HEK293T (cell line): ENCODE measurements at places on chromosomes 4 and X.
A peak's percentile ranks its signal among the peaks of the same experiment; 100 is the strongest.

- no peak for DNase-seq
These were observed 64.0 kb downstream of the IGSF1 start for GRCh38 chrX:131225078-131225477.

GRCh38 chr4:8528713-8529112 is 51.5 kb upstream of the GPR78 start:
- DNase-seq = no peak

GRCh38 chrX:124690495-124690894 is 344.1 kb downstream of the SH2D1A start:
- DNase-seq = no peak

DNA sequence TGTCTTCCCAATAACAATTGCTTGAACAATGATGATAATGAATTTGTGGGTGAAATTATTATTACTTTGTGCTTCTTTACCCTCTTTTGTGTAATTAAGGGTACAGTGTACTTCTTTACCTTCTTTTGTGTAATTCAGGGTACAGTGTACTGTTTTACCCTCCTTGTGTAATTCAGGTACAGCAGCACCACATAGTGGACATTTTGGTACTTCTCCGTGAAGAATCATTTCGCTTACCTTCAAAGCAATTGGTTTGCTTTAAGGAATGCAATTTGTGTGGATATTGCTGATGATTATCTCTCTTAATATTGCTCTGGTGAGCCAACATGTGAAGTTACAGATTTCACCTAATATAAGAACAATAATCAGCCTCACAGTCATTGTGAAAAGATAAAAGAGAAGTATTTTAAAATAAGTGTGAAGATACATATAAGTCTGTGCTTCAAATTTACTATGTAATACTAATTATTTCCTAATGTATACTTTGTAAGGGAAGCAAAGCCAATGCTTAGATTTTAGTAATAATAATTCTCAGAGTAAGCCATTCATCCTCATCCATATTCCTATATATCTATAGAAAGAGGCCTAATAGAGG is 27.2 kb upstream of the SEC24B start:
- DNase-seq = peak; percentile 57

DNA sequence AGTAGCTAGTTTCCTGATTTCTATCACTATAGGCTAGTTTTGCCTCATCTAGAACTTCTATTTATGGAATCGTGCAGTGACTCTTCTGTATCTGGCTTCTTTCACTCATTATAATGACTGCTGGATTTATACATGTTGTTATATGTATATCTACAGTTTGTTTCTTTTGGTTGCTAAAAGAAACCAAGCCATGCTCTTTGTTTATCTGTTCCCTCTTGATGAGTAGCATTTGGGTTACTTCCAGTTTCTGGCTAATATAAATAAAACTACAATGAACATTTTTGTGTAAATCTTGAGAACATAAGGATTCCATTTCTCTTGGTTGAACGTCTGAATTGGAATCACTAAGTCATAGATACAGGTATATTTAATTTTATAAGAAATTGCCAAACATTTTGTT is 73.9 kb downstream of the ARHGAP24 start:
- no peak for DNase-seq

DNA sequence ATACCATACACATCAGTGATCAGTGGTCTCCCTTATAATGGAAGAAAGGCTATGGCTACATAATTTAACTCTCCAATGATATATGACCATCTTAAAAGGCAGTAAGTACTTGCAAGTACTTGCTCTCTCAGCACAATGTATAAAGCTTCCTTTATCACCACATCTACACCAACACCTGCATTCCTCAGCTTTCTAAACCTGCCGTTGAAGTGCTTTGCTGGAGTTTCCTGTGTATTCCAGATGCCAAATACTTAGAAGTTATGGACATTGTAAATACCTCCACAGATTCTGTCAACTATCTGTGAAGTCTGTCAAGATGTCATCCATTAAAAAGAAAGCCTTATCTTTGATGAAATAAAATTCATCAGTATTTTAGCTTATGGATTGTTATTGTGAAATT is 335.0 kb upstream of the GALNTL6 start:
- no peak for DNase-seq
